NCI-H524 (cell line): ENCODE measurements at places on chromosomes 2 and 18.

DNA sequence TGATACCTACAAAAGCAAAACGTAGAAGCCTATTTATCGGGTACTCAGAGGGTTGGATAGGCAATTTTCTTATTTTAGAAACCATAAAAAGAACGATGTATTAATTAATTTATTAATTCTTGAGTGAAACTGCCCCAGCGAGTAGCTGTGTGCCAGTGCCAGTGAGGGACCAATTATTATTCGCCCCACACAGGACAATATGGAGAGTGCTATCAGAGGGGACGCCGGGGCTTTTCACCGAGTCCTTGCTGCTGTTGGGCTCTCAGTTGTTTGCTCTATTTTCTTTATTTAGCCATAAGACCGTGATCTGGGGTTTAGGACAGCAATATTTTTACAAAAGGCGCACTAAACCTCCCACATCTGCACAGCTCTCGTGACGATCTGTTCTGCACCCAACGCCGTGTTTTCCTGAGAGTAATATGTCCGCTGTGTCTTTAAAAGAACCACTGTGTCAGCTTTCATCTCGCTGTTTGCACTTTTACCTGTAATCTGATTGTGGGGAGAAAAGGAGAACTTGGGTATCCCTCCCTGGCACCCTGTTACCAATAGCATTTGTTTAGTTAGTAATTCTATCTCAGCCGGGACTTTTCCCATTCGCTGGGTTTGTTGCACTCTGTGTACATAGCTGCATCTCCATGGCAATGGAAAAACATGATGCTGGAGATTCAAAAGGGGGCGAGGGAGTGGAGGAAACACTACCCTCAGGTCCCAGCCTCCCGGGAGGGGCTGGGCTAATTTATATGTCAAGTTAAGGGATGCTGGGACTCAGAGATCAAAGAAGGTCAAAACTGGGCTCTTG is 30.1 kb upstream of the ZNF516 start:
- DNase-seq = peak; percentile 23

- DNase-seq = no peak
Measured at GRCh38 chr18:30623401-30624065, 419.0 kb downstream of the DSC3 start.

DNA sequence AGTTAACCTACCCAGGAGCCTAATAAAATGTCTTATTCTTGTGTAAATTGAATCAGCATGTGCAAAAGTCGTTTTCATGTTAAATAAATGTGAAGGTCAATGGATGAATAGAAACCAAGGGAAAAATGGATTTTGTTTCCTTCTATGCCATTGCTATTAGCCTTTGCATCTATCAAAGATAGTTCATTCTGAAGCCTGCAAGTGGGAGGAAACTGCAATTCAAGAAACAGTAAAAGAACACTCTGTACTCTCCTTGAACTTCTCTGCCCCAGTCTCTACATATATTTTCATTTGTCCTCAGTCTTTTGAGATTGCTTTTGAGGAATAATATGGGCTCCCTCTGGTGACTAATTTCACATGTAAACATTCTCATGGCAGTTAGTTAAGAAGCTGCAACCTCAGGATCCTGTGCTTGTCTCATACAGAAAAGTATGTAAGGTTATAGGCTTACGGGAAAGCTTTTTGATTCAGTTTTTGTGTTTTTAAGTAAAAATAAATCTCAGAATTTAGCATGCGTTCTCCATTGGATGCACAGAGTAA is 1590.0 kb upstream of the LRRTM1 start:
- DNase-seq = peak; percentile 47

DNA sequence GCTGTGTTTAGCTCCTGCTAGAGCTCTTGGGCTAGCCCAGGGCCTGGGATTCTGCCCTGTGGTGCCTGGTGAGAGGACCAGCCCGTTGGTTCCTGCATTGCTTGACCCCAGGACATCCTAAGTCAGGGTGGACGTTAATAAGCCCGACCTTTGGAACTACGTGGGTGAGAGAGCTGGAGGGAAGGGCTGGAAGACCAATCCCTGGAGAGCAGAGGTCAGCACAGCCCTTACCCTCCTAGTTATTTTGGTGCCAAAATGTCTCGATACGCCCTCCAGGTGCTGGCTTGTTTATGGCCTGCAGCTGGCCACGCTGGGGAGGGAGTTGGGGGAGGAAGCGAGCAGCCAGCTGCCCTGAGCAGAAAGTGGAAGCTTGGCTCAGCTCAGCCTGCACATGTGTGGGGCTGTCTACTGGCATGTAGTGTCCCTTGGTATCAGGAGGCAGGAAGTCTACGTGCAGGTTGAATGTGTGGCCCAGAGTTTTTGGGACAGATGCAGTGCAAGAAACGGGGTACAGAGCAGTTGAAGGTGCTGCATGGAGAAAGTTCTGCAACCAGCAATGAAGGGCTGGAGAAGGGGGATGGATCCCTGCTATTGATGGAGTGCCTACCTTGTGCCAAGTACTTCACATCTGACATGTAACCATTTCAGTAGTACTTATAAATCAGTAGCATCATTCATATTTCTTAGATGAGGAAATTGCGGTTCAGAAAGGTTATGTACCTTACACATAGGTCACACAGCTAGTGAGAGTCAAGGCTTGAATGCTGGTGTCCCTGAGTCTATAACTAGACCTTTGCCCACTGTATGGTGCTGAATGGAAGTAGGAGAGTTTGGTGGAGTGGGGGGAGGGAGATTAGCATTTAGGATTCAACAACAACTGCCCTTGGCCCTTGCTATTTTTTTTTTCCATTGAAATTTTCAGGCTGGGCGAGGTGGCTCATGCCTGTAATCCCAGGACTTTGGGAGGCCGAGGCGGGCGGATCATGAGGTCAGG is 5.0 kb upstream of the DGKD start:
- peak; percentile 27 for DNase-seq

DNA sequence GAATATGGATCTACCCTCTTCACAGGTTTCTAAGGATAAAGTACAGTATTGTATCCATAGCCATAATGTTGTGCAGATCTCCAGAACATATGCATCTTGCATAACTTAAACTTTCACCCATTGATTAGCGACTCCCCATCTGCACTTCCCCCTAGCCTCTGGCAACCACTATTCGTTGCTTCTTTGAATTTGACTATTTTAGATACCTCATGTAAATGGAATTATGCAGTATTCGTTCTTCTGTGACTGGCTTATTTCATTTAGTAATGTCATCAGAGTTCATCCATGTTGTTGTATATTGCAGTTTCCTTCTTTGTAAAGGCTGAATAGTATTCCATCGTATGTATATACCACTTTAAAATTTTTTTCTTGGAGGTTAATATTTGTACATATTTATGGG is 128.9 kb downstream of the SMAD7 start:
- DNase-seq = no peak

- no peak for DNase-seq
Measured at GRCh38 chr2:69847068-69847828, 17.8 kb downstream of the GMCL1 start.

- no peak for DNase-seq
Measured at GRCh38 chr2:30938196-30938595, 130.9 kb upstream of the CAPN13 start.

GRCh38 chr2:177929662-177930522 is 142.7 kb downstream of the PDE11A start:
- no peak for DNase-seq
